Activated naive CD4-positive, alpha-beta T cell treated with anti-CD3 and anti-CD28 coated beads for 36 hours (primary cell): ENCODE measurements at places on chromosomes 6 and 20.

DNA sequence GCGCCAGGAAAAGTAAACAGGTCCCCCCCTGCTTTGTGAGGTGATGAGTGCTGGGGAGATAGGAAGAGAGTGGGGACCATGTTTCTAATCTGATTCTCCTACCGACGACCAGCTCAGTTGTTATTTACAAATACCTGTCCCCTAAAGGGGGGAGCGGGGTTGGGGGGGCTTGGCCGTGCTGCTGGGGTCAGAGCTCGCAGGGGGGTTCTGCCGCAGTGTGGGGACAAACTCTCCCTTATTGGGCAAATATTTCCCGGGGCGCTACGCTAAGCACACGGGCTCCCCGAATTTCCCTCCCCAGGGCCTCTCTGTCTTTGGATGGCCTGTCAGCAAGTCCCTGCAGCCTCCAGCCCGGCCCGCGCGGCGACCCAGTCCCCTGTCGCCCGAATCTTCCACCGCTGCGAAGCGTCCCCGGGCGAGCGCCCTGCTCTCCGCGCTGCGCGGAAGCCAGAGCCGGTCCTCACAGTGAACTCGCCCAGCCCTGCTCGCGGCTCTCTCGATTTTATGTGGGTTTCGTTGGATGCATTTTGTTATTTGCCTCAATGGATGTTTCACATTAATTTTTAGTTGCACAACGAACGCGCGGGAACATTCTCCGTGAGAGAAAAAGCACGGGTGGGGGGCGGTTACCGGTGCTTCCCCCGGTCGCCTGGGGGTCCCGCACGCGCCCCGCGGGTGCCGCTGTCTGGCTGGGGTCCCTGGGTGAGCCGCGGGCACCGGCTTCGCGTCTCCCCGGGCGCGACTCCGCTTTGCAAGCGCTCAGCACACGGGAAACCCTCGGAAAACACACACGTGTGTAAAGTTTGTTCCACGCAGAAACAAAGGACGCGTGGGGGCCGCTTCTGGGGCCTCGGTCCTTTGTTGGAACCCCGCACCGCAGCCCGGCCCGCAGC, 1.5 kb upstream of the STX16 start:
- peak; percentile 40 for DNase-seq

GRCh38 chr6:34867484-34867883, 20.4 kb downstream of the TAF11 start:
- DNase-seq = no peak

DNA sequence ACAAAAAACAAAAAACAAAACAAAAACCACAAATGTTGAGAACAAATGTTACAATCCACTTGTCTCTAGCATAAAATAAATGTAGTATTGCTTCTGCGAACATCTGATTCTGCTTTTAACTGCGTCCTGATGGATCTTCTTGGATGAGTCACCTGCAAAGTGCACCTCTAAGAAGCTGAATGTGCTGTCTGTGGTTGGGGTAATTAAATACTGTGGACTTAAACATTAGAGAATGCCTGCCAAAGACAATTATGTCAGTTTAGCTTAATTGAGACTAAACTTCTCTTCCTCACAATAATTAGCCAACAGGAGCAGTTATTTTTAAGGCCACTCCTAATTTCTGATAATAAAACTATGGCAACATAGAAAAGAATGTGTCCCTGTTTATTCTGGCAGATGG, 253.4 kb downstream of the PHACTR1 start:
- no peak for DNase-seq

- DNase-seq = peak; percentile 54
Observed at GRCh38 chr6:137949686-137950390, 82.8 kb downstream of the TNFAIP3 start.

- peak; percentile 75 for DNase-seq
Observed at GRCh38 chr6:34459899-34460593, 5.8 kb upstream of the PACSIN1 start.

GRCh38 chr6:166486536-166486880, 100.0 kb downstream of the RAMACL start:
- DNase-seq = no peak

GRCh38 chr6:29590218-29590808, 5.4 kb downstream of the OR2H2 start:
- no peak for DNase-seq

DNA sequence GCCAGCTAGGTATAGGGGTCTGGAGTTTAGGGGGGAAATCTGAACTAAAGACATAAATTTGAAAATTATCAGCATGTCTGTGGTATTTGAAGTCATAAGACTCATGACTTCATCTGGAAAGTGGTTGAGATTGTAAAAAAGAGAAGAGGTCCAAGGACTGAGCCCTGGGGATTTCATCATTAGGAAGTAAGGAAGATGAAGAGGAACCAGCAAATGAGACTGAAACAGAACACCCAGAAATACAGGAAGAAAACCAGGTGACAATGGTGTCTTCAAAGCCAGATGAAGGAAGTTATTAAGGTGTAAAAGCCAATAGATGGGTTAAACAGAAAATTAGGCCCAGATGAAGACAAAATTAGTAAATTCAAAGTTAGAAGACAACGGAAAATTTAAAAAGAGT, 49.1 kb upstream of the UBR2 start:
- DNase-seq = no peak

DNA sequence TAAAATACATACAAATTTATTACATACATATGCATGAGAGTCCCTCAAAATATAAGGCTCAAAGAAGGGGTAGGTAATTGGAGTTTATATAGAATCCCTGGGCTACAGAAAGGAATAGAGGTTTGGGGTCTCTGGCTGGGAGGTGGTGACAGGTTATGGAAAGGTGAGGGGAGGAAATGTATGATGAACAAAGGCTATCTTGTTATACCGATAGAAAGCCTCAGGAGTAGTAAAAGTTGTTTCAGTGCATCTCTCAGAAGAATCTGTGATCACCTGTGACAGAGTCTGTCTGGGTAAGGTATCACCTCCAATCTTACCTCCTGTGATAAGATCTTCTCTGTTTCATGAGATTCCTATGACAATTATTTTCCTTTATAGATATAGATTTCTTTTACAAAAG, 252.9 kb upstream of the AGPAT4 start:
- no peak for DNase-seq

GRCh38 chr6:43970913-43971775, 156.1 kb downstream of the MRPL14 start:
- no peak for DNase-seq

DNA sequence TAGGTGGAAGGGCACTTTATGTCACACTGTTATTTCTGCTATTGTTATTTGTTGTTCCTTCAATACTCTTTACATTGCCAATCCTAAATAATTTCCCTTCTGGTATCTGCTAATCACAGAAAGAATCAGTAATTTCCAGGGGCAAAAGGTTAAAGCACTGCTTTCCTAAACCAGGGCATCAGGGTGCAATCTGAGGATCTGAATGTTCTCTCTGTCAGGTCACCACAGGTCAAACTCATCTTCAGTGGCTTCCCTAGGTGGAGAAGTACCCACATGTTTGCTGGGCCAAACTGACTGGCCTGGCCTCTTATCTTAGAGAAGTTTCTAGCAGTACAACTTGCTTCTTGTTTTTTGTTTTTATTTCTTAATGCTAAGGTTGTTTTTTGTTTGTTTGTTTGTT, 118.7 kb downstream of the OPRM1 start:
- no peak for DNase-seq

- no peak for DNase-seq
Observed at GRCh38 chr6:164042212-164042611, 627.7 kb downstream of the QKI start.

DNA sequence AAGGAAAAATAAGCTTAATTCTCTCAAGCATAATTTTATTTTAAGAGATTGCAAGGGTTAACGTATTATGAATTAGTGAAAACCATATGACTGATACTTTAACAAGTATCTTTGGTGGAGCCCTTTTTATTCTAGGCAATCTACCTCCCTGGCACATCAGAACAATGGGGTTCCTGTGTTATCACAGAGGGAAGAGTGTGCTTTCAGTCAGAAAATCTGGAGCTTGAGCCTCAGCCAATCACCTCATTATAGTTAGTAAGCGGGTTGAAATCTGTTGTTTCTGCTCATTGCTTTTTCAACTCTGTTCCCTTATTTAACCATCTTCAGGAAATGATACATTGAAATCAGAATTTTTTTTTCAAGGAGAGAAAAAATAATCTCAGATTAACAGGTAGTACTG, 391 bp downstream of the ADGRF1 start:
- no peak for DNase-seq

DNA sequence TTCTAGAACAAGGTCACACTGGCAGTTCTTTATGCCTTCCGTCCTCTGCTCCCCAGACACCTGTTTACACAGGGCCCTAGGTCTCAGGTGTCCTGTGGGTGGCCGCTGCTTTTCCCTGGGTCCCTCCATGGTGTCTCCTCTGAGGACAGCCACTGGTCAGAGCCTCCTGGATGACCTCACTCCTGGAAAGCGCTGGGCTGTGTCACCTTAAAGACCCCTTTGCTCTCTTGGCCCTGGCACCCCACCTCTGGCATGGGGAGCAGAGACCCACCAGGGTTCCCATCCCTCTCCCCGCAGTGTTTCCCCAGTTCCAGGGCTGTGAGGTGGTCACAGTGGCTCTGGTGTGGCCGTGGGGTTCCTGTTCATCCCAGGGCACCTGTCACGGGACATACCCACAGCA, 33.9 kb downstream of the NTSR1 start:
- no peak for DNase-seq

DNA sequence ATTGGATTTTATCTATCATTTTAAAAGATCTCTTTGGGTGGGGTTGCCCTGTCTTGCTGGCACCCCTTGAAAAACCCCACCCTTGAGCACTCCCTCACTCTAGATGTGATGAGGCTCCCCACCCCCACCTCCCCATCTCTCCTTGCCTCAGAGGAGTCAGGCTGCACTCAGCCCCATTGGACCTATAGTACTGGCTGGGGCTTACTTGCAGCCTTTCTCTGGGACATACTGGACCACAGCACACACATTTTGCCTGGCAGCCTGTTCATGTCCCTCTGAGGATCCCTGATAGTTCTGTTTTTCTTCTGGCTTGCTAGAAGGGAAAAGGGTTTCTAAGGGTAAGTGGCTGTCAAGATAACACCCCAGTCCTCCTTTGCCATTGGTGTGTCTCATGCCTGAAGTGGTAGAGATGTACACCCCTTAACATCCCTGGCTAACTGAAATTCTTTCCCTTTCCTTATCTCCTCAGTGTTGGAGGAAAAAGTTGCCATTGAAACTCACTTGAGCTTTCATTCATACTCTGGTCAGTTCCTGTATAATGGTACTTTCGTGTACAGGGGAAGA, 553.4 kb upstream of the CITED2 start:
- no peak for DNase-seq

GRCh38 chr6:153668758-153669157, 370.3 kb upstream of the OPRM1 start:
- DNase-seq = no peak

- DNase-seq = no peak
Observed at GRCh38 chr6:9632026-9632425, 782.8 kb downstream of the TFAP2A start.

GRCh38 chr20:36847009-36847709, 28.8 kb upstream of the TLDC2 start:
- DNase-seq = no peak

DNA sequence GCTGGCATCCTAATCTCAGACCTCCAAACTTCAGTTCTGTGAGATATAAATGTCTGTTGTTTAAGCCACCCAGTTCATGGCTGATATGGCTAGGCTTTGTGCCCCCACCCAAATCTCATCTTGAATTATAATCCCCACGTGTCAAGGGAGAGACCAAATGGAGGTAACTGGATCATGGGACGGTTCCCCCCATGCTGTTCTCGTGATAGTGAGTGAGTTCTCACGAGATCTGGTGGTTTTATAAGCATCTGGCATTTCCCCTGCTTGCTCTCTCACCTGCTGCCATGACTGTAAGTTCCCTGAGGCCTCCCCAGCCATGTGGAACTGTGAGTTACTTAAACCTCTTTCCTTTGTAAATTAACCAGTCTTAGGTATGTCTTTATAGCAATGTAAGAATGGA, 56.7 kb downstream of the KIAA0319 start:
- no peak for DNase-seq

DNA sequence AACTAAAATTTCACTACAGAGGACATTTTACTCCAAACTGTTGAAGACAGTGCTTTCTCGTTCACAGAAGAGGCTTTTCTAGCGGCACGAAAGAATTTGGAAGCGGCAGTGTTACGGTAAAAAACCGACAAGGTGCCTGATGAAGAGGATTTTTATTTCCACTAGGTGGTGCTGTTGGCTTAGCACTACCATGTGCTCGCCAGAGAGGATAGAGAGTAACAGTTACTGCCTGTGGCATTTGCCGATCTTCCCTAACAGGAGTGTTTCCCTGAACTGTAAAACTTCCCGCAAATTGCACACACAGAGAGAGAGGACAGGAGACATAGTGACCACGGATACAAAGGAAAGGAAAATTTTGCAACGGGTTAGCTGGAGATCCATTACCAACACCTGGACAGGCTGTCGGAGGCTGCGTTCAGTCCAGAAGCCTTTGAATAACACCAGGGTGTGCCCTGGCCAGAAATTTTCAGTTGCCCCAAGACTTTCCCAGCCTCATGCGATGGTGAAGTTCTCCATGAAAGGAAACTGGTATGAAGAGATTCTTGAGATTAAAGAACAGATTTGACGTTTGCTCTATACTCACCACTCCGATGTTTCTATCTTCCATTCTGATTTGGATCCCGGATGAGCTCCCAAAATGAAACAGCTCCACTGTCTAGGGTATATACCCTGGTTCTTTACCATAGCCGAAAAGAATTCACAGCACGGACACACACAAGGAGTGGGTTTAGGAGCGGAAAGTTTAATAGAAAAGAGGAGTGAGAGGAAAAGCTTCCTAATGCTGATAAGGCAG, 48.1 kb downstream of the HLA-DPB1 start:
- DNase-seq = peak; percentile 50

- no peak for DNase-seq
Observed at GRCh38 chr6:162092816-162093502, 634.6 kb downstream of the PRKN start.

GRCh38 chr6:52663120-52663935, 7.6 kb upstream of the TMEM14A start:
- peak; percentile 80 for DNase-seq

- peak; percentile 78 for DNase-seq
Observed at GRCh38 chr20:5448449-5449118, 131.8 kb upstream of the PROKR2 start.

DNA sequence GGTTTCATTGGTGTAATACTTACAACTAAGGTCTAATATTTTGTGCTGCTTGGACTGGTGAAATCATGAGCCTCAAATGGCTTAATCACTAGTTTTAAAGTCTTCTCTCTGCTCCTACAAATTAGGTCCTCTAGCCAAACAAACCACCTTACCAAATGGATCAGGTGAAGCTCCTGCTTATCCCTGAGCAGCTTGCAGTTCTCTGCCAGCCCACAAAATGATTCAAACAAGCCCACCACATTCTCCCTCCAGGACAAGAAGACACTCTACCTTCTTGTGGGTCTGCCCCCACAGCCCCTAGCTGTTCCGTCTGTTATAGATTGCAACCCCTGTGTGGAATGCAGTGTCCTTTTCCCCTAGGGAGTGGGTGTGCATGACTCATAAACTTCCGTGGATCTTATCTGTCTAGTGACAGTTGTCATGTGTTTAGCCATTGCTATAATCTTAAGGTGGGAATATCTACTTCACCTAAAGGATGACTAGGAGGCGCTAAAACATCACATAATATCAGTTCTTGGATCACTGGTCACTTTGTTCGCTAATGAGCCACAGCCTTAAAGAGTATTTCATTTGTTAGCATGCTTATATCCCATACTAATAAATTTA, 940.5 kb upstream of the MANEA start:
- DNase-seq = no peak

- DNase-seq = no peak
Observed at GRCh38 chr6:76752841-76753240, 680.4 kb upstream of the IMPG1 start.
